ENCODE measurements at places on chromosomes 2 and 18.

DNA sequence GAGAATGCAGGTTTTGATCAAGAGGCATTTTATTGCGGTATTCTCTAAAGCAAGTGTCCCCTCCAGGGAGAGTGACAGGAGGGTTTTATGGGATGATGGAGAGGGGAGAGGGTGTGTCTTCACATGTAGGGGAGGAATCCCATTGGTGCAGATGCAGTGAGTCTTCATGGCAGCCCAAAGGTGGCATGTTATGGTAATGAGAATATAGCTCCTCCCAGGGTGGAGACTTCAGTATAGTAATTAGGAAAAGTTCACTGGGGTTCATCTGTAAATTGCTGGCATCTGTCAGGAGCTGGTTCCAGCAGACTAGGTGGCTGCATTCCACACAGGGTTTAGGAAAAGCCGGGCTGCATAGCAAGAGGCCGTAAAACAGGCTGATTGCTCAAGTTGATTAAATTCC is 230.7 kb upstream of the CCDC68 start:
- DNase-seq, result no peak

DNA sequence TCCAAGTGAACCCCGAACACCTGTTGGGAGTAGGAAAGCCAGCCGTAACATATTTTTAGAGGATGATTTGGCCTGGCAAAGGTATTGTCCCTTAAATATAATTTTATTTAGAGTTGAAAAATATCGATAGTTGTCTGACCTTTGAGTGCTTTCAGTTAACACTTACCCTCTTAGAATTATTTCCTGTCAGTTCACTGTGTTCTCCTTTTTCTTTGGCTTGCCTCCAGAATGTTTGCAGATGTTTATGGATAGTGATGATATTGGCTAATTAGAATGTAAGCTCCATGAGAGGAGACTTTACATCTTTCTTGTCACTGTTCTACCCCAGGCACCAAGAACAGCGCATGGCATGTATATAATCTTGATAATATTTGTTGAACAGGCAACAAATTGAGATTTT is 19.8 kb downstream of the PIKFYVE start:
- DNase-seq, result no peak

DNA sequence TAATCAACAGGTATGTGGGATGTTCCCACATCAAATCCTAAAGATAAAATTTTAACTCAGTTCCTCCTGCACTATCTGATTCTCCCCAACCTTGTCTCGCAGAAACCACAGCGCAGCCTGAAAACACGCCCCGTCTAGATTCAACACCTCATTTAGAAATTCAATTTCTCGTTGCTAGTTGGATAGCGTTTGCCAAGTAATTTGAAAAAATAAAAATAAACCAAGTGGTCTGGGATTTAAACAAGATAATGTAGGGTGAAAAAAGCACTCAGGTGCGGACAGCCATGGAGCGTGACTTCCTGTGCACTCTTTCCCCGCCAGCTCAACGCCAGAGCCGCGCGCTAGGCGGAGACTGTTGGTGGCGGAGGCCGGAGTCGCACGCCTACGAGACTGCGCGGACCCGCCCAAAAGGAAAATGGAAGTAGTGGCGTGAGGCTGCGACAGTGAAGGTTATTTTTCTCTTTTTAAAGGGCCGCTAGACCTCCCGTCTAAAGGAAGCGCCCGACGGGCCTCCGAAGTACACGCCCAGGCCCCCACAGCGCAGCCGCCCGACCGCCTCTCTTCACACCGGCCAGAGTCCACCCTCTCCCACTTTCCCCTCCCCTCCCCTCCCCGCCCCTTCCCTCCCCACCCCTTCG is 615 bp upstream of the CCNT2 start:
- DNase-seq, result no peak

GRCh38 chr2:96764253-96764637 is 3.5 kb downstream of the CNNM4 start:
- DNase-seq, result no peak

- no peak for DNase-seq
Measured at GRCh38 chr2:217125014-217125413, 265.1 kb upstream of the TNP1 start.

DNA sequence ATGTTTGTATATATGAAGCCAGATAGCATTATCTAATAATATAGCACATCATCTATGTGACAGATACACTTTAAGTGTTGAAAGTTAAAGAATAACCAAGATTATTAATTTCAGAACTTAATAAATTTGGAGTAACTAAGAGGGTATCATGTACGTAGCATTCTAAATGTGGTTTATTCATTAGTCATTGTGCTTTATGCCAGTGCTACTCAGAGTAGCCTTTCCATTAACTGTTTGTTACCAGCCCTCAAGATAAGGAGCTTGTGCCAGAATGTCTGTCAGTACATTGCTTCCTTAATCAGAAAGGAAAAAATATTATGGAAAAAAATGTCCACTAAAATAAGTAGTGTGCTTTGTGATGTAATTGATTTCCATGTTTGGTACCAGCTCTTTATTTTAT is 94.9 kb upstream of the TWSG1 start:
- DNase-seq, result no peak

- DNase-seq, result no peak
Measured at GRCh38 chr18:27428716-27429475, 243.8 kb upstream of the CHST9 start.

DNA sequence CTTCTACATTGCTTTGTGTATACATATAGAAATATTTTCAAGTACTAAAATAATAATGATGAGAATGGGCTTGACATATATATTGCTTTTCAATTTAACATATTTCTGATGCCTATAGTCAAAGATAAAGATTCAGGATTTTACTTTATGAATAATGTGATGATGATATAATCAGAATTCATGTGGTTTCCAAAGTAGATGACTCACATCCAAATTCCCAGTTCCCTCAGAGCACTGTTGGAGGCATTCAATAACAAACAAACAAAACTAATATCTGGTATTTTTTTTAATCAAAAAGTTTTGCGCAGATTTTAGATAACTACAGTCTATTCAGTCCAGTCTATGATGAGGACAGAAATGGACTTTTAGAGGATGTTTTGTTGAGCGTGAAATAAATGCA is 2094.5 kb upstream of the CELF4 start:
- DNase-seq, result no peak

- DNase-seq, result peak; percentile 69
Measured at GRCh38 chr2:26033270-26033817, 540 bp upstream of the RAB10 start.

GRCh38 chr2:7119132-7119835 is 202.1 kb downstream of the RNF144A start:
- peak; percentile 28 for DNase-seq

DNA sequence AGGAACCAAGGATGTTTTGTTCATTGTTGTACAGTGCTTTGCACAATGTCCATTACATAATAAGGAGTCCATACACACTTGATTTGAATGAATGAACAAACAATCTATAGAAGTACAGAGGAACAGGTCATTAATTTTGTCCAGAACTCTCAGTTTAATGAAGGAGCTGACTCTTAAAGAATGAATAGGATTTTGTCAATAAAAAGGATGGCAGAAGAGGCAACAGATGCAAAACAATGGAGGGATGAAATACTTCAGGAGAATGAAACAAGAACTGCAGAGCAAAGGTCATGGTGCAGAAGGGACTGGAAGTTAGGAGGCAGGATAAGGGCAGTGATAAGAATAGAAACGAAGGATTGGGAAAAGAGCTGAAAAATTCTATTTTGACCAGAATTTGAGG is 28.7 kb upstream of the COL5A2 start:
- DNase-seq, result no peak

GRCh38 chr18:43876286-43876685 is 599.0 kb upstream of the SYT4 start:
- DNase-seq, result no peak

GRCh38 chr2:43321446-43321845 is 95.0 kb upstream of the ZFP36L2 start:
- no peak for DNase-seq

DNA sequence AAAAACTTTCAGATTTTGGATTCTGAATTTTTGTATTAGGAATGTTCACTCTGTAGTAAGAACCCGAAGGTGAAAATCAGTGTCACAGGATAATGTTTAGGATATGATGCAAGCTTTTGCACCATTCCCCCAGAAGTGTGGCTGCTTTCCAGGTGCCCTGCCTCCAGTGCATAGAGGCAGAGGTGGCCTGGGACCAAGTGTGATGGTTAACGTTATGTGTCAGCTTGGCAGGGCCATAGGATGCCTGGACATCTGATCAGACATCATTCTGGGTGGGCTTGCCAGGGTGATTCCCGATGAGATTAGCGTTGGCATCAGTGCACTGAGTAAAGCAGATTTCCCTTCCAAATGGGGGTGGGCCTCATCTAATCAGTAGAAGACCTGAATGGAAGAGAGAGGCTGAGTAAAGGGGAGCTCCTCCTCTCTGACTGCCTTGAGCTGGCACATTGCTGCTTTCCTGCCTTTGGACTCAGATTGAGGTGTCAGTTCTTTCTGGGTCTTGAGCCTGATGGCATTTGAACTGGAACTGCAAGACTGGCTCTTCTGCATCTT is 177.4 kb upstream of the HS6ST1 start:
- no peak for DNase-seq

GRCh38 chr2:74850496-74851190 is 16.7 kb downstream of the HK2 start:
- no peak for DNase-seq

- no peak for DNase-seq
Measured at GRCh38 chr2:98158305-98158704, 71.3 kb downstream of the VWA3B start.

DNA sequence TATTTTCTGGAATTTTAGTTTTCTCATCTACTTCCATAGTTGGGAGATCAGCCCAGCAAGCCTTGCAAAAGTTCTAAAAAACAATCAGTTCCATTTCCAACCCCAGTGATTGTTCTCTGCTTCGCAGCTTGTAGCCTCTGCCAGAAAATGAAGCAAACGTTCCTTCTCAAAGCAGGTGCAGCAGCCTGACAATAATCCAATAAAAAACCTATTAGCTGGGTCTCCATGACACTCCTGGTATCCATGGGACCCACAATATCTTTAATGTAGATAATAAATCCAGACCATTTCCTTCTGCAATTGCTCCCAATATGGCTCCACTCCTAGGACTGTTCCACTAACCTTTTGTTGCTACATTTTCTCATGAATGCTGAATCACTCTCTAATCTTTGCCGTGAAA is 140.8 kb upstream of the SETBP1 start:
- DNase-seq, result no peak

GRCh38 chr2:149246186-149246585 is 84.2 kb upstream of the LYPD6 start:
- DNase-seq, result no peak

- no peak for DNase-seq
Measured at GRCh38 chr2:157173740-157174184, 83.7 kb upstream of the GALNT5 start.

GRCh38 chr2:178819992-178820391 is 12.8 kb upstream of the TTN start:
- DNase-seq, result no peak

GRCh38 chr18:10182009-10182624 is 268.3 kb downstream of the VAPA start:
- DNase-seq, result no peak

GRCh38 chr18:36066686-36067054 is 689 bp downstream of the RPRD1A start:
- no peak for DNase-seq

DNA sequence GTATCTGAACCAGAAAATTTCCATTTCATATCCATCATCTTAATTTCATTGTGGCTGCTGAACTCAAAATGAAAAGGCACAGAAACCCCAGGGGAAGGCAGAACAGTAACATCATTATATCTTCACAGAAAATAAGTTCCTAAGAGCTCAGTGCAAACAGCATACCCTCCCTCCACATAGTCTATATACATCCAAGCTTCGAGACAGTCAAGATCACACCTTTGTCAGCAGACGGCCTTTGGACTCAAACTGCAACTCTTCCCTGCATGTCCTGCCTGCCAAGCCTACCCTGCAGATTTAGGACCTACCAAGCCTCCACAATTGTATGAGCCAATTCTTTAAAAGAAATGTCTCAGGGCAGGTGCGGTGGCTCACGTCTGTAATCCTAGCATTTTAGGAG is 502.1 kb downstream of the SUCLG1 start:
- DNase-seq, result no peak

DNA sequence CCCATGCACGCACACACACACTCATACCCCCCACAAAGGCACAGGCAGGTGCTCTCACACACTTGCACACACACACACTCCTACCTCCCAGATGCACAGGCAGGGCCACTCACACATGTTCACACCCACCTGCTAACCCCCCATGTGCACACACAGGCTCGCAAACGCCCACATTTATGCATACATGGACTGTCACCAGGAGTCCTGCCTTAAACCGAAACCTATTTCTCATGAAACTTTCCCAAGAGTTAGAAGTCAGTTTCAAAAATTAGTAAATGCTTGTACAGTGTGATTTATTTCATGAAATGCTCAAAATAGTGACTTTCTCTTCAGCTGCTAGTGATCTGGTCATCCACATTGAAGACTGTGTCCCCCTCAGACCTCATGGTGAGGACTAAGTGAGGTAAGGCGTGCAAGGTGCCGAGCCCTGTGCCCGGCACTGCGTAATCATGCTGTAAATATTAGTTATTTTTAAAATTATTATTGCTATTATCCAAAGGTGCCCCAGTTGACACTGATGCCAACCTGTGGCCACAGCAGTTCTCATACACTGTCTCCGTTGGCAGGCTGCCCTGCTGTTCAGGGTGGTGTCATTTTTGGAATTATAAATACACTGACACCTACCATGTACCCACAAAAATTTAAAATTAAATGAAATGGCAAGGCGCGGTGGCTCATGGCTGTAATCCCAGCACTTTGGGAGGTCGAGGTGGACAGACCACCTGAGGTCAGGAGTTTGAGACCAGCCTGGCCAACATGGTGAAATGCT is 12.4 kb downstream of the CNNM4 start:
- peak; percentile 42 for DNase-seq

DNA sequence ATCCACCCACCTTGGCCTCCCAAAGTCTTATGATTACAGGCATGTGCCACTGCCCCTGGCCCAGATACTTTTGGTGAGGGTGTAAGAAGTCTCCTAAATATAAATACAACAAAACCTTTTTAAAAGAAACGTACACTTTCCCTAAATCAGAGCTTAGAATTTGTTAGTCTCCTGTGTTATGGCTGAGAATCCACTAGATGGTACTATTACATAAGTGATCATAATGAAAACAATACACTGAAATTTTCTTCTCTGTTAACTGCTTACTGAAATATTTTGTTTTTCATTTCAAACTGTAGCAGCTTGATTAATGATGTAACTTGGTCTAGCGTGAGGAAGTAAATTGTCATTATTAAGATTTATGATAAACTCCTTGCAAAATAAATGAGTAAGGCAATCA is 74.8 kb upstream of the FAM98A start:
- no peak for DNase-seq

- DNase-seq, result no peak
Measured at GRCh38 chr2:159895258-159896065, 97.5 kb upstream of the CD302 start.

Measured in GM12891 (cell line).